Mesothelial cell of epicardium (in vitro differentiated cells): ENCODE measurements at places on chromosomes 11 and 22. TPM values are rescaled to one million over a fixed set of nuclear protein-coding genes. Genes with fewer than 3 reads are reported as not detected.

DNA sequence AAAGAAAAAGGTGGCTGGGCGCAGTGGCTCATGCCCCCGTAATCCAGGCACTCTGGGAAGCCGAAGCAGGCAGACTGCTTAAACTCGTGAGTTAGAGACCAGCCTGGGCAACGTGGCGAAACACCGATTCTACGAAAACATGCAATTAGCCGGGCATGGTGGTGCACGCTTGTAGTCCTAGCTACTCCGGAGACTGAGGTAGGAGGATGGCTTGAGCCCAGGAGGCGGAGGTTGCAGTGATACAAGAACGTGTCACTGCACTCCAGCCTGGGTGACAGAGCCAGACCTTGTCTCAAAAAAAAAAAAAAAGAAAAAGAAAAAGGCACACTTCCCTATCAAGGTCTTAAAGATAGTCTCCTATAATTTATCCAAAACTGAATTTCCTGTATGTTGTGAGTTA lies 39.4 kb downstream of the DGCR2 start:
- no peaks in the 10 kb centered on the region for H3K4me1 ChIP-seq
- H3K4me3 ChIP-seq, result no peak overlapping the region
- no peak overlapping the region for H3K27ac ChIP-seq
- H3K36me3 ChIP-seq, result peaks cover 20% of the 10 kb centered on the region

The PDE2A gene
- total RNA-seq, result 0.63 to 1.4 TPM (median 1.1 TPM) in 3 replicates

DNA sequence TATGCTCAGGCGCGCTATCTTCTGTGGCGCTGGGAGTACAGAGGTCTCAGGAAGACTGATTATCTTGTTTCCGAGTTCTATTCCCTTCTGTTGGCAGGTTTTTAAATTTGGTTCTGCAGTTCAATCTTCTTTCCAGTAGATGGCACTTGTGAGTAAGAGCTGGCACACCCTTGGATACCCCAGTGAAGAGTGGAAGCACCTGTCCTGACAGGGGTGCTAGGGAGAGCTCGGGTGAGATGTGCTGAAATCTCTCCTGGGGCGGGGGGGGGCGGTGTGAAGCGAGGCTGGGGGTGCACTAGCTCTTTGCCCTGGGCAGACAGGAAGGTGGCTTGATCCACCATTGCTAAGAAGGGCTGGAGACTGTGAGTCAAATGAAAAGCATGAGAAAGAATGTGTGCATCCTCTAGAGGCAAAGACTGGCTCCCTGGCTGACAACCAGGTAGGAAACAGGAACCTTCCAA lies 679.9 kb upstream of the CCDC179 start:
- no peaks in the 10 kb centered on the region for H3K27me3 ChIP-seq
- peaks cover 7% of the 10 kb centered on the region for H3K36me3 ChIP-seq
- peaks cover 17% of the 10 kb centered on the region for H3K4me1 ChIP-seq

DNA sequence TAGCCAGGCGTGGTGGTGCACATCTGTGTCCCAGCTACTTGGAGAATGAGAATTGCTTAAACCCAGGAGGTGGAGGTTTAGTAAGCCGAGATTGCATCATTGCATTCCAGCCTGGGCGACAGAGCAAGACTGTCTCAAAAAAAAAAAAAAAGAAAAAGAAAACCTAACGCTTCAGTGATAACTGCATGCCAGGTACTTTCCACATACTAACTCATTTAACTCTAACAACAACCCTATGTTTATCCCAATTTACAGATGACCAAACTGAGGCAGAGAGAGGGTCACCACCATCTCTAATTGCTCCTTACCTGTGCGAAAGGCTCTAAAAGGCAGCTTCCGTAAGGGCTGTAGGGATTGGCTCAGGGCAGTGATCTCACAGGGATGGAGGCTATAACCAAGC lies 11.6 kb downstream of the PISD start:
- DNase-seq, result no peak
- peaks cover 10% of the 10 kb centered on the region for H3K36me3 ChIP-seq
- no peak overlapping the region for H3K4me3 ChIP-seq
- H3K4me1 ChIP-seq, result peaks cover 6% of the 10 kb centered on the region

- H3K36me3 ChIP-seq, result no peaks in the 10 kb centered on the region
- no peak for DNase-seq
- no peak overlapping the region for H3K4me3 ChIP-seq
- peaks cover 5% of the 10 kb centered on the region for H3K27me3 ChIP-seq
- no peak overlapping the region for H3K27ac ChIP-seq
Observed at GRCh38 chr11:127925475-127925874, 661.9 kb downstream of the ETS1 start.

DNA sequence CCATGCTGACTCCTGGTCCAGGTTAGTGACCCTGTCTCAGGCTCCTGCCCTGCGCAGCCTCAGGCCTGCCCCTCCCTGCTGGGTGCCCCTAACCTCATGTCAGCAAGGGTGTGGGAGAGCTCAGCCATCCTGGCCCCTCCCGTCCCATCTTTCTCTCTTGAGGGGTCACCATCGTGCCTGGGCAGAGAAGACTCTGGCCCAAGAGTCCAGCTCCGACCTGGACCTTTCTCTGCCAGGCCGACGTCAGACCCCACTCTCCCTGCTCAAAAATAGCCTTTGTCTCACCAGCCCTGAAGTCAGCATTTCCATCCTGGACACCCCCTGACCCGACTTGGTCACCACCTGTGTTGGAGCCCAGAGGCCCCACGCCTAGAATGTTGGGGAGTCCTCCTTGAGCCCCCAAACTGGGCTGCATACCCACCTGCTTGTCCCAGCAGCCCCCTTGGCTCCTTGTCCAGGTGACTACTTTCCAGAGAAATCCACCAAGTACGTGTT lies 4.9 kb downstream of the SCGB1C1 start:
- H3K4me1 ChIP-seq, result no peaks in the 10 kb centered on the region
- no peak overlapping the region for H3K27ac ChIP-seq
- H3K4me3 ChIP-seq, result no peak overlapping the region
- H3K36me3 ChIP-seq, result peaks cover 4% of the 10 kb centered on the region

DNA sequence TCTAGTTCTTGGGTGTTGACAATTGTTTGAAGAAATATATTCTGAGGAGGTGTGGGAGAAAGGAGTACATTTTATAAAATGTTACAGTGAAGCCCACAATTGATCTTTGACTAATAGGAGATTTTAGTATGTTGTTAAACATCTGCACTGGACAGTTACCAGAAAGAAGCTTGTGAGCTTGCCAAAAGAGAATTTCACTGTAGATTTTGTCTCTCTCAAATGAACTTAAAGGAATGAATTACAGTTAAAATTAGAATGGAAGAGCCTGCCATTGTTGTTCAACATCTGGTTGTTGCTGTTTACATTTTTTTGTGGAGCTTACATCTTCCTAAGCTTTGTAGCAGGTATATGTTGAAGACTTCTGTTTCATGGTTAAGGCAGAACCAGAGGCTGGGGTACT lies 620.5 kb upstream of the CCDC179 start:
- peak overlapping the region; percentile 1 for H3K27ac ChIP-seq
- H3K4me3 ChIP-seq, result no peak overlapping the region
- H3K36me3 ChIP-seq, result peaks cover 8% of the 10 kb centered on the region
- H3K4me1 ChIP-seq, result peaks cover 13% of the 10 kb centered on the region
- no peaks in the 10 kb centered on the region for H3K27me3 ChIP-seq

- H3K4me1 ChIP-seq, result peaks cover 19% of the 10 kb centered on the region
- H3K4me3 ChIP-seq, result no peak overlapping the region
- H3K27me3 ChIP-seq, result no peaks in the 10 kb centered on the region
- no peak overlapping the region for H3K27ac ChIP-seq
- peaks cover 2% of the 10 kb centered on the region for H3K36me3 ChIP-seq
Observed at GRCh38 chr11:103903621-103904323, 132.7 kb upstream of the DDI1 start.

- H3K4me1 ChIP-seq, result peaks cover 51% of the 10 kb centered on the region
- peaks cover 3% of the 10 kb centered on the region for H3K27me3 ChIP-seq
- H3K4me3 ChIP-seq, result peak overlapping the region; percentile 90
Observed at GRCh38 chr22:46578824-46579561, 41.2 kb upstream of the GRAMD4 start.

The ALKBH3 gene
- total RNA-seq, result 24.3 to 29.2 TPM (median 26.8 TPM) in 3 replicates

- H3K36me3 ChIP-seq, result no peaks in the 10 kb centered on the region
- DNase-seq, result no peak
- H3K4me1 ChIP-seq, result peaks cover 11% of the 10 kb centered on the region
- no peak overlapping the region for H3K27ac ChIP-seq
Observed at GRCh38 chr11:8597182-8597581, 3.2 kb upstream of the STK33 start.

- no peak overlapping the region for H3K27ac ChIP-seq
- no peak for DNase-seq
- H3K36me3 ChIP-seq, result no peaks in the 10 kb centered on the region
- H3K27me3 ChIP-seq, result peaks cover 31% of the 10 kb centered on the region
- H3K4me1 ChIP-seq, result peaks cover 6% of the 10 kb centered on the region
Observed at GRCh38 chr11:115049796-115050195, 371.5 kb downstream of the NXPE2 start.

- H3K4me3 ChIP-seq, result no peak overlapping the region
- peaks cover 9% of the 10 kb centered on the region for H3K4me1 ChIP-seq
- peaks cover 3% of the 10 kb centered on the region for H3K36me3 ChIP-seq
- H3K27me3 ChIP-seq, result no peaks in the 10 kb centered on the region
Observed at GRCh38 chr11:86459682-86460460, 85.2 kb downstream of the CCDC81 start.

The GAS2 gene
- total RNA-seq, result 14.8 to 17.8 TPM (median 14.9 TPM) in 3 replicates

DNA sequence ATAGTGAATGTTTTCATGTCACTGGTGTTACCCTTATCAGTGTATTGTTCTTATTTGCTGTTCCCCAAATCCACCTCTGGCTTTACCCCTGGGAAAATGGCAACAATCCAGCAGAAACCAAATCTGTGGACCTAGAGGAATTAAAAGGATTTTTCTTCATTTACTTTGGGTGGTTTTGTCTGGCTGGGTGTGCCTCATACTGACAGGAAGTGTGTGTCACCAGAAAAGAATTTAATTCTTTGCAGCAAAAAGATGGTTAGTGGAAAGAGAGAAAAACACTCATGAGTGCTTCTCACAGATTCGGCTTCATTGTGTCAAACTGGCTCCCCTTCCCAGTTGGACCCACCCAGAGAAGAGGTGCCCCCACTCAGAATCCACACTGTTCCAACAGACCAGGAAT lies 38.9 kb downstream of the FZD4 start:
- peaks cover 34% of the 10 kb centered on the region for H3K4me1 ChIP-seq
- H3K27me3 ChIP-seq, result no peaks in the 10 kb centered on the region
- H3K4me3 ChIP-seq, result no peak overlapping the region
- no peak for DNase-seq
- peak overlapping the region; percentile 89 for H3K27ac ChIP-seq
- peaks cover 18% of the 10 kb centered on the region for H3K36me3 ChIP-seq

The LMO1 gene
- total RNA-seq, result 2.5 to 4.1 TPM (median 3.2 TPM) in 3 replicates

DNA sequence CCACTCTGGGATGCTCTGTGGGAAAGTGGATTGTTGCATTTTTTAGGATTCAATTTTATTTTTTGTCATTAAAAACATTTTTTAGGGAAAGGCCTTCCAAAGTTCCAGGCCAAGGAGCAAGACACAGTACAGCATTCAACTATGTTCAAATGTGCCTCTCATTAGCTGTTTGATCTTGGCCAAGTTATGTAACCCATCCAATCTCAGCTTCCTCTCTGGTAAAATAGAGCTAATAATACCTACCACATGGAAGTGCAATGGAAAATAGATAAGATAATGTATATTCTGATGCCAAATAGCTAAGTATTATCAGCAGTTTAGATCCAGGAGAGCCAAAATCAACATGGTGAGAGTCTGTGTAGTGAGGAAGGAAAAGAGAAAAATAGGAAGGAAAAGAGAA lies 220.3 kb upstream of the SESN3 start:
- DNase-seq, result no peak
- no peaks in the 10 kb centered on the region for H3K36me3 ChIP-seq
- peak overlapping the region; percentile 47 for H3K27ac ChIP-seq
- H3K4me1 ChIP-seq, result peaks cover 32% of the 10 kb centered on the region

DNA sequence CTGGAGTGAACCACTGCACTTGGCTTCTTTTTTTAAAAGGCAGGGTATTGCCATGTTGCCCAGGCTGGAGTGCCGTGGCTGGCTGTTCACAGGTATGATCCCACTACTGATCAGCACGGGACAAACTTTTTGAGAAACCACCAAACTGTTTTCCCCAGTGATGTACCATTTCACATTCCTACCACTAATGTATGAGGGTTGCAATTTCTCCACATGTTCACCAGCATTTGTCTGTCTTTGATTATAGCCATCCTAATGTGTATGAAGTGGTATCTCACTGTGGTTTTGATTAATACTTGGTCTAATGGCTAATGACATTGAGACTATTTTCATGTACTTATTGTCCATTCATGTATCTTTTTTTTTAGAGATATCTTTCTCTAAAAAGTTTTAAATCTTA lies 41.5 kb upstream of the EP300 start:
- H3K4me1 ChIP-seq, result peaks cover 23% of the 10 kb centered on the region
- no peak overlapping the region for H3K4me3 ChIP-seq
- H3K27ac ChIP-seq, result no peak overlapping the region
- no peaks in the 10 kb centered on the region for H3K27me3 ChIP-seq
- H3K36me3 ChIP-seq, result no peaks in the 10 kb centered on the region

- no peak within 1 kb of the TSS for H3K4me3 ChIP-seq
- no peak within 1 kb of the TSS for H3K27ac ChIP-seq
- no peak for DNase-seq
- no peaks in the 10 kb centered on the region for H3K4me1 ChIP-seq
- H3K27me3 ChIP-seq, result no peaks in the 10 kb centered on the region
- H3K36me3 ChIP-seq, result no peaks in the 10 kb centered on the region
Observed at GRCh38 chr11:1157645-1158591, at the start of gene MUC5AC. Gene MUC5AC (plus strand): TSS chr11:1157953. CDS start chr11:1158000, 47 bp downstream.

- no peaks in the 10 kb centered on the region for H3K4me1 ChIP-seq
- H3K4me3 ChIP-seq, result no peak overlapping the region
- H3K36me3 ChIP-seq, result no peaks in the 10 kb centered on the region
- no peaks in the 10 kb centered on the region for H3K27me3 ChIP-seq
- H3K27ac ChIP-seq, result no peak overlapping the region
- no peak for DNase-seq
Observed at GRCh38 chr11:38667359-38667758, 2069.3 kb upstream of the RAG2 start.

- no peak for DNase-seq
- H3K27ac ChIP-seq, result no peak overlapping the region
- H3K4me1 ChIP-seq, result peaks cover 2% of the 10 kb centered on the region
- H3K4me3 ChIP-seq, result no peak overlapping the region
- H3K27me3 ChIP-seq, result no peaks in the 10 kb centered on the region
- no peaks in the 10 kb centered on the region for H3K36me3 ChIP-seq
Observed at GRCh38 chr11:118820412-118821357, 29.7 kb upstream of the DDX6 start.

DNA sequence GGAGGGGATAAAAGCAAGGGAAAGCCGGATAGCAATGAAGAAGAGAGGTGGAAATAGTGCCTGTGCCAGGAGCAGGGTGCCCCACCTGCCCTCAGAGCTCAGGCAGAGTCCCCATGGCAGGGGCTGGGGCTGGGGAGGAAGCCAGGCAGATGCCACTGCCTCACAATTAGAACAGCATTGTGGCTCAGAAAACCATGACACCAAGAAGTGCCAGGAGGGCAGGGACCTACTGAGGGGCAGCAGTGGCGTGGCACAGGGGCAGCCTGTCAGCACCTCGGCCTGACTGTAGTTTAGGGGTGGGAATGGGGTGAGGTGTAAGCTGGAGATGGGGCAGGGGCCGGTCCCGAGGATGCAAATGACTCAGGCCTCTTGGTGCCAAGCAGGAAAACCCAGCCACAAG lies 532.1 kb upstream of the B3GAT1 start:
- no peak overlapping the region for H3K4me3 ChIP-seq
- no peak for DNase-seq
- H3K27me3 ChIP-seq, result no peaks in the 10 kb centered on the region
- no peak overlapping the region for H3K27ac ChIP-seq
- H3K36me3 ChIP-seq, result no peaks in the 10 kb centered on the region

GRCh38 chr11:33731723-33732531 lies 4.3 kb downstream of the CD59 start:
- peaks cover 20% of the 10 kb centered on the region for H3K4me1 ChIP-seq
- H3K27me3 ChIP-seq, result no peaks in the 10 kb centered on the region
- no peak overlapping the region for H3K27ac ChIP-seq
- DNase-seq, result no peak
